ENCODE measurements at places on chromosomes 2 and 18.

- DNase-seq: no peak
These were observed 168.4 kb downstream of the ACKR3 start for GRCh38 chr2:236738030-236738429.

GRCh38 chr2:41763141-41763540 is 284.7 kb upstream of the PKDCC start:
- no peak for DNase-seq

DNA sequence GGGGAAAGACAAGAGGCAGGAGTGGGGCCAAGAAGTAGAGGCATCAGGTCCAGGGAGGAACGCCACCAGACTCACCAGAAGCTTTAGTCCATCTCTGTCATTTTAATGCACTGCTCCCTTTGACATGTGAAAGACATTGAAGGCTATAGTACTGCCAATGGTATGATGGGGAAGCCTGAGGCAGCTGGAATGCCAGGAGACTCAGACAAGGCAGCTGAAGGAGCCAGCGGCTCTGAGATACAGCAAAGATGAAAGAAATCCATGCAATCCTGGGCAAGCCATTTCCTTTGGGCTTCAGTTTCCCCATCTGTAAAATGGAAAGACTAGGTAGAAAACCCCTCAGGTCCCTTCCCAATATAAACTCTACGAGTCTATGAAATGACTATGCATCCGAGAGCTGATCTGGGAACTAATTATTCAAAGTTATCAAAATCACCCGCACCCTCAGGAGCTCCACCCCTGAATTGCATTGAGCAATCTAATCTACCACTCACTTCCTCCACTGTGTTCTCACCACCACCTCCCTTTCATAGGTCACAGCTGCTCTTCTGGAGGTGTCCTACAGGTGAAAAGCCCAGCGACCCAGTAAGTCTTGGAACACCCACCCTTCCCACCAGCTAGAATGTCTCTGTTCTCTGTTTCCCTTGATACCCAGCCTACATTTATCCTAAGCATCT is 3.1 kb downstream of the CXCR2 start:
- no peak for DNase-seq

GRCh38 chr2:223736488-223736887 is 100.9 kb downstream of the AP1S3 start:
- no peak for DNase-seq

GRCh38 chr2:95305380-95306061 is 8.4 kb downstream of the KCNIP3 start:
- no peak for DNase-seq

- DNase-seq: no peak
These were observed 172.1 kb downstream of the SETBP1 start for GRCh38 chr18:44852818-44853217.

DNA sequence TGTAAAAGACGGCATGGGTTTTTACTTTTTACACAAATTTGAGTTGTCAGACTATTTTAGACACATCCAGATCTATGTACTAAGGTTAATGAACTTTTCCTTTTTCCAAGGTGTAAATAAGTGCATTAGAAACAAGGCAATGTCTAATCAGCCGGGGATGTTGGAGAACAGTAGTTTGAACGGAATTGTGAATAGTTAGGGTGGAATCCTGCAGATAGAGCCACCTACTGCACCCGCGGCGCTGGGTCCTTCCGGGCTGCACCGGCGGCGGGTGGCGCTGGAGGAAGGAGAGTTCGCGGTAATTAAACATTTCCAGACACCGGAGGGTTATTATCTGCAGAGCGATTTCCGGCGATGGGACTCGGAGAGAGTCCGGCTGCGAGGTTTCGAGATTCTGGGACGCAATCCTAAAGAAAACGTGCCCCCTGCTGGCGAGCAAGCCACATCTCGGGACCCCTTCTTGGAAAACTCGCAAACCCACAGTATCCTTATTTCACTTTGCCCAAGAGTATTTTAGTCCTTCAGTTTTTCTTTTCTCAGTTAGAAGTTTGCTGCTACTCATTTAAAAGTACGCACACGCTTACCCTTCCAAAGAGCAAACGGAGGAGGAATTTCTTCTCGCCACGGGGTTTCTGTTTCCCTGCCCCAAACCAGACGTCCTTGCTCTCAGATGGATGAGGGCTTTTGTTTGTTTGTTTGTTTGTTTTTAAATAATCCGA is 4.5 kb upstream of the OSR1 start:
- peak; percentile 44 for DNase-seq

DNA sequence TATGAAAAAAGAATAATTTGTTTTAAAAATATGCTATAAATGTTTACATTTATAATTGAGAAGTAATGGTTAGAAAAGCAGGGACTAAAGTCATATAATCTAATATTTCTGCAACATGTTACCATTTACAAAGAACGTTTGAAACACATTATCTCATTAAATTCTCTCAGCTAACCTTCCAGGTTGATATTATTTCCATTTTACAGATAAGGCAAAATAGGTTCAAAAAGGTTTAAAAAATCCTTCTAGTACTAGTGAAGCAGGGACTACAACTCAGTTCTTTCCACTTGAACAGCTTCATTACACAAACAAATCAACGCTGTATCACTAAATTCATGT is 875 bp downstream of the FASTKD1 start:
- no peak for DNase-seq

- no peak for DNase-seq
These were observed 3.5 kb downstream of the CPO start for GRCh38 chr2:206942592-206943478.

GRCh38 chr18:6633310-6633709 is 96.2 kb upstream of the ARHGAP28 start:
- no peak for DNase-seq

DNA sequence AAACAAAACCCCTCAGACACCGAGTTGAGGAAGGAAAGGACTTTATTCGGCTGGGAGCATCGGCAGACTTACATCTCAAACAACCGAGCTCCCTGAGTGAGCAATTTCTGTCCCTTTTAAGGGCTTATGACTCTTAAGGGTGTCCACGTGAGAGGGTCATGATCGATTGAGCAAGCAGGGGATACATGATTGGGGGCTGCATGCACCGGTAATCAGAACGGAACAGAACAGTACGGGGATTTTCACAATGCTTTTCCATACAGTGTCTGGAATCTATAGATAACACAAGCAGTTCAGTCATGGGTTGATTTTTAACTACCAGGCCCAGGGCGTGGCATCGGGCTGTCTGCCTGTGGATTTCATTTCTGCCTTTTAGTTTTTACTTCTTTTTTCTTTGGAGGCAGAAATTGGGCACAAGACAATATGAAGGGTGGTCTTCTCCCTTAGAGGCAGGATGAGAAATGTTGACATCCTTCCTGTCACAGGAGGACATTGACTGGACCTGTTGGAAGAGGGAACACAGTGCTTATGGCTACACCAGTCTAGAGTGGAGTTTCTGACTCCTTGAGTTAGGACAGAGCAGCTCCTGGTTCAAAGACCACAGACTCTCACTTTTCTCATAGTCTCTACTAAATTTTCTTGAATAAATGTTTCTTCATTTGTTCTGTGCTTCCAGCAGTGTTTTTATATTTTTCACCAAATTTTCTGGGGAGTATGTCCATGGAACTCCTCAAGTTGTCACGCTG is 35.8 kb downstream of the SPOPL start:
- no peak for DNase-seq

GRCh38 chr2:162106146-162106551 is 32.1 kb upstream of the DPP4 start:
- no peak for DNase-seq

GRCh38 chr18:28018351-28018750 is 158.6 kb downstream of the CDH2 start:
- no peak for DNase-seq

GRCh38 chr2:195022508-195022830 is 634.6 kb upstream of the SLC39A10 start:
- DNase-seq: no peak

DNA sequence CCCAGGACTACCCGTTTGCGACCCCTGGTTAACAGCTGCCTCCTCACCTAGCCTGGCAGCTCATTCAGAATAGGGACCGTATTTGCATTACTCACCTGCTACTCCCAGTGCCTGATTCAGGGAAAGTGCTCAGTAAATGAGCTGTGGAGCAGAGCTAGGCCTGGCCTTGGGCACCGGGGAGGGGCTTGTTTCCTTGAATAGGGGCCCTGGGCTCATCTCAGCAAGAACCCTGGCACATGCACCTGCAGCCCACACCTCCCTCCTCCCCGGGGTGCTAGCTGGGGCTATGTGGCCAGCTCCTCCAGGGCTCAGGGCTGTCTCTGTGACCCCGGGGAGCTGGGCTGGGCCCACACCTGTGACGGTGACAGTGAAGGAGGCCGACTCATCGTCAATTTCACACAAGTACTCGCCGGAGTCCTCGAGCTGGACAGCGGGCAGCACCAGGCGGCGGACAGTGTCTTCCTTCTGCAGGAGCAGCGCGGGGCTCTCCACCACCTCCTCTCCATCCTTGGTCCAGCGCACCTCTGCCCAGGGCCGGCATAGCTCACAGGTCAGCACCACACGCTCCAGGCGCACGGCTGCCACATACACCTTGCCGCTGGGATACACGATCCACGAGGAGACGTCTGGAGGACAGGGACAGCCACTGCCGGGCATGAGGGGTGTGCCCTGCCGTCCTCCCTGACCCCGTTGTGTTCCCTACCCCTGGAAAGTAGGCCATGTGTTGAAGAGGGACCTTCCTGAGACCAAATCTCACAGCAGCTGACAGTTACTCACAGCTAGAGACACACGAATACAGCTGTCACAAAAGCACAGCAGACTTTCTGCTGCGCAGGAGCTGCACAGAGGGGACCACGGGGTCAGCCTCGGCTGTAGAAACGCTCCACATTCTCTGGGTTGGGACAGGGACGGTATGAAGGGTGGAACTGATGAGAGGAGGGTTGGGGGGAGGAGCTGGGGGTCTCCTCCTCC is 9.0 kb downstream of the OBSL1 start:
- no peak for DNase-seq

GRCh38 chr2:122423934-122424333 is 668.5 kb downstream of the TSN start:
- no peak for DNase-seq

- DNase-seq: no peak
These were observed 299.4 kb downstream of the LPIN1 start for GRCh38 chr2:12045864-12046291.

DNA sequence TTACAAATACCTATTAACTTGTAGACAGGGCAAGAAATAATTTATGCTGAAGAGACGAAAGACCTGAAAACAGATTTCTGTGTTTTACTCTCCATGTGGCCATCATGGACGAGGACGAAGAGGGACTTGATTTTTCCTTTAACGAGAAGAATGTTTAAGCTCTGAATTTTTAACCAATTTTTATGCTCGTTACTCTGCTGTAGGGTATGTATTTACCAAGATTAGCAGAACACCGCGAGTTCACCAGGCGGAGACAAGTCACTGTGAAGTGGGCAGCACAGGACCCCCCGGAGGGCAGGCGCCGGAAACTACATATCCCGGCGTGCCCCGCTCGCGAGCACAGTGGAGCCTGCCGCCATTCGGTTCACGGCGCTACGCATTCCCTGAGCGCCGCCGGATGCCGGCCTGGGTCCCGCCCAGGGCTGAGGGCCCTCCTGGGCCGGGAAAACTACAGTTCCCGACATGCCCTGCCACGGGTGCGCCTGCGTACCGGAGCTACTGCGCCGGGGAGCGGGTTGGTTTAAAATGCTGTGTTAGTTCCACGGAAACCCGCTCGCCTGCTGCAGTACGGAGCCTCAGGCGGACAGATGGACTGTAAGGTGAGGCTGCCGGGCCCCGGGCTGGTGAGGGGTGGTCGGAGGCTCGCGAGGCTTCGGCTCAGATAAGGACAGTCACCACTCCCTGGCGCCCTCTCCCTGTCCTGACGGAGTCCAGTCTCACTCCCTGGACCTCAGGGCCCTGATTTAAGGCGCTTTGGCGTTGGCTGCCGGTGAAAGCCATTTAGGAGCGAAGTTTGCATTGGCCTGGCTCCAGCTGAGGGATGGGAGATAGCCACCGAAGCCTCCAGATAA is at the start of gene CCDC150:
Gene CCDC150 (plus strand): TSS at position 536 of the 851 bp plus-strand sequence. CDS start 52 bp downstream, at position 588.
- peak; percentile 90 for DNase-seq

GRCh38 chr2:43402002-43402401 is 175.6 kb upstream of the ZFP36L2 start:
- DNase-seq: no peak

GRCh38 chr18:44536046-44536445 is 144.6 kb upstream of the SETBP1 start:
- no peak for DNase-seq

DNA sequence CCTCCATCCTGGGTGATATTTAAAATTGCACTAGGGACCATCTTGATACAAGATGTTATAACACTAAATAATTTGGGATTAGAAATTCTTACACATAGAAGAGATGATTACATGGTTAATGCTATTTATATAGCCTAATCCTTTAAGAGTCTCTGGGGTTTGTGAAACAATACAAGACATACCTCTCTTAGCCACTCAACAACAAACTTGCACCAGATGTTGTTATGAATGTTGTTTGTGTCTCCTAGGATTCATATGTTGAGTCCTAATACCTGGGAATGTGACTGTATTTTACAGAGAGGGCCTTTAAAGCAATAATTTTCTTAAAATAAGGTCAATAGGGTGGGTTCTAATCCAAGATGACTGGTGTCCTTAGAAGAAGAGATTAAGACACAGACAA is 678.3 kb downstream of the NYAP2 start:
- DNase-seq: no peak

GRCh38 chr2:28173377-28173776 is 219.3 kb upstream of the FOSL2 start:
- DNase-seq: no peak

DNA sequence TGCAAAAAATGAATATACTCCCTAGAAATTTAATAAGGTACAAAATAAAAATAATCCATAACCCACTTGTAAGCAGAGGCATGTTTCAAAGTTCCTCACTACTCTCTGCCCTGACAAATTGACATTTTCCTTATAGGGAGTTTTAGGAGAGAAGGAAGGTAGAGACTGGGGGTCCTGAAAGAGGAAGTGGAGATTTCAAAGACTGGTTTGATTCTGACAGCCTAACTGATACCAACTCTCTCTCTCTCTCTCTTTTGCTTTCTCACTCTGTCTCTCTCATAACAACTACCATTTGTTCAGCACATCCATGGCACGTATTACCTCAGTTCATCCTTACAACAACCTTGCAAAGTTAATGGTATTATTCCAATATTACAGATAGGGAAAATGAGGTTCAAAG is 18.6 kb downstream of the FZD7 start:
- DNase-seq: no peak

DNA sequence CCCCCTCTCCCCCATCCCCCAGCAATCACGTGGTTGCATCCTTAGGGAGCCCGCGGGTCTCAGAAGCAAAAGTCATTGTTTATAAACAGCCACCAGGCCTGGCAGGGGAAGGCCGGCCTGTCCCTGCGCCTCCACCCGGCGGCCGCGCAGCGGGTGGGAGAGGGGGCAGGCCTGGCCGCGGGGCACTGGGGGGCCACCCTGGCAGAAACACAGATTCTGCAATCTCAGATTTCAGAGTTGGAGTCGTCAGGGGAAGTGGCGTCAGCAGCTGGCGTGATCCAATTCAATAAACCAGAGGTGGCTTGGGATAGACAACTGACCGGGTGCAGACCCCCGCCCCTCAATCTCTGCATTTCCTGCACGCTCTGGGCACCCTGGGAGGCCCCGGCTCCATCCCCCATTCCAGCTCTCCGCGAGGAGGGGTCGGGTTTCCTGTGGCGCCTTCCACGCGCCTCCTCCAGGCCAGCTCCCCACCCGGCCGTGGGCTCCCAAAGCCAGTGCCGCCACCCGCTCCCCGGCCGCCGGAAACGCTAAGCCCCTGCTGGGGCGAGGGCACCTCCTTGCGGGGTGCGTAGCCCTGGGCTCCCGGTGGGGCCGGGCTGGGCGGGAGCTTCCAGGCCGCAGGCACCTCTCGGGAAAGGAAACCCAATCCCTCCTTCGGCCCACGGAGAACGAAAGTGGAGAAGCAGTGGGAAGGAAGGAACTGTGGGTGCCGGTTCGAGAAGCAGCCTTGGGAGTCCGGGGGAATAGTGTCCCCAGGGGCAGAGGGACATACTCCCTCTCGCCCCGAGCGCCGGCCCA is 1.1 kb downstream of the BIN1 start:
- no peak for DNase-seq
